ENCODE measurements at places on chromosomes 6 and 20.

DNA sequence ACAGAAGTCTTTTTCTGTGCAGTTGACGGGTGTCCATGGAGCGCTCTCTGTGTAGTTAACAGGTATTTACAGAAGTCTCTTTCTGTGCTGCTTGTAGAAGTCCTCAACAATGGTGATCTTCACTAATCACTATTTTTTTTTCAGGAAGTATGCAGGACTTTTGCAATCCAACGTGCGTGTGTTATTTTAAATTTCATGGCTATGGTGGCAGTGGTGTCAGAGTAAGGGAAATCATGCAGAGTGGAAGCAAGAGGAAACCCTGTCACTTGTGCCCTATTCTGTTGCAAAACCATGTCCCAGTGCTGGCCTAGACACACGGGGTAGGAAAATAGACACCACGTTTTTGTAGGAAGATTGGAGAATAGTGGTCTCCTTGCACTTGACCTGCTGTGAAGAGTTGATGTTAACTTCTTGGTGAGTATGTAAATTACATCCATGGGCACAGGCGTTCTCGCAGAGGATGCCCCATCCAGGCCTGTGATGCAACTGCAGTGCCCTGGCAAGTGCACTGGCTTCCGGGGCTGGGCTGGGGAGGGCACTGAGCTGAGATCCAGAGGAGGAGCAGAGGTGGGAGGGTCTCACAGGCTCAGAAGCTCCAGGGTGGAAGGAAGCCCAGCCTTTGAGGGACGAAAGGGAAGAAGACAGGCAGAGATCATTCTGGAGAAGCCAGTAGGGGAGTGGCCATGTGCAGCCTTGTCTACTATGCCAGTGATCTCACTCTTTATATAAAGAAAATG lies 146.5 kb downstream of the SYCP2 start:
- no peak for DNase-seq

GRCh38 chr6:7726416-7727085 lies 652 bp downstream of the BMP6 start:
- DNase-seq = no peak

DNA sequence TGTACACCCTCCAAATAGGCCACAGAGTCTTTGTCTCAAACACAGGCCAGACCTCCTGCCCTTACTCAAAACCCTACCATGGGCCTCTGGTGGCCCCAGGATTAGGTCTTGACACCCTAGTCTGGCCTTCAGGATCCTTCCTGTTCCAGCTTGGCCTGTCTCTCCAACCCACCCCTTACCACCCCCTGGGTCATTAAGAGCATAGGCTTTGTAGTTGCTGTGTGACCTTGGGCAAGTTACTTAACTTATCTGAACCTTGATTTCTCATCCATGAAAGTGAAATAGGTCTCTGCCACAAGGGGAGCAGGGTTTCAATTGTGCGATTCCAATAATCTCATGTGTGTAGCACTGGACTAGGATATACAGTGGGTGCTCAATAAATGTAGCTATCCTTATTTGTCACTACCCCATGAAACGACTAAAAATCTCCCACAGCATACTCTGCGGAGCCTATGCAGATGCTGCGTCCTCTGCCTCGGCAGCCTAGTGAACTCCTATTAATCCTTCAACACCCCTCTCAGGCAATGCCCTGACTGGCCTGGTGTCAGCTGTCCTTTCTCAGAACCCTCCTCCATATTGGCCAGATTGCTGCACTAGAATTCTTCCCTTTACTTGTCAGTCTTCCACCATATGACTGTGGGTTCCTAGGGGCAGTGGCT lies 39.7 kb upstream of the NOL4L start:
- no peak for DNase-seq

- no peak for DNase-seq
Observed at GRCh38 chr6:12608874-12609273, 107.7 kb upstream of the PHACTR1 start.

- peak; percentile 51 for DNase-seq
Observed at GRCh38 chr6:154479351-154479769, 31.1 kb downstream of the CNKSR3 start.

DNA sequence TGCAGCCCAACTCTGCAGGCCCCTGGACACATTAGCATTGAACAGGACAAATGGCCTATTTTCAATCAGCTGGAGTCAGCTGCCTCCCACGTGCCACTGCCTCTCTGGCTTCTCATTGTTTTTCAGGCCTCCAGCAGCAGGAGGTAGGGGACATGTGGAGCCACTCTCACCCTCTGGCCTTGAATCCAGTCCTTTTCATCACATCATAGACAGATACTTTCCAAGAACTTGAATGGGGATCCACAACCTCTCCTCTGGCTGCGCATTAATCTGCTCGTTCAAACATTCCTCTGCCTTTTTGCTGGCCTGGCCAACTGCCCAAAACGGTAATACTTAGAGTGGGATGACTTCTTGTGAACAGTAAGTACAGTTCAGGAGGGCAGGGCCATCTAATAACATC lies 592.3 kb downstream of the PKHD1 start:
- DNase-seq = no peak

DNA sequence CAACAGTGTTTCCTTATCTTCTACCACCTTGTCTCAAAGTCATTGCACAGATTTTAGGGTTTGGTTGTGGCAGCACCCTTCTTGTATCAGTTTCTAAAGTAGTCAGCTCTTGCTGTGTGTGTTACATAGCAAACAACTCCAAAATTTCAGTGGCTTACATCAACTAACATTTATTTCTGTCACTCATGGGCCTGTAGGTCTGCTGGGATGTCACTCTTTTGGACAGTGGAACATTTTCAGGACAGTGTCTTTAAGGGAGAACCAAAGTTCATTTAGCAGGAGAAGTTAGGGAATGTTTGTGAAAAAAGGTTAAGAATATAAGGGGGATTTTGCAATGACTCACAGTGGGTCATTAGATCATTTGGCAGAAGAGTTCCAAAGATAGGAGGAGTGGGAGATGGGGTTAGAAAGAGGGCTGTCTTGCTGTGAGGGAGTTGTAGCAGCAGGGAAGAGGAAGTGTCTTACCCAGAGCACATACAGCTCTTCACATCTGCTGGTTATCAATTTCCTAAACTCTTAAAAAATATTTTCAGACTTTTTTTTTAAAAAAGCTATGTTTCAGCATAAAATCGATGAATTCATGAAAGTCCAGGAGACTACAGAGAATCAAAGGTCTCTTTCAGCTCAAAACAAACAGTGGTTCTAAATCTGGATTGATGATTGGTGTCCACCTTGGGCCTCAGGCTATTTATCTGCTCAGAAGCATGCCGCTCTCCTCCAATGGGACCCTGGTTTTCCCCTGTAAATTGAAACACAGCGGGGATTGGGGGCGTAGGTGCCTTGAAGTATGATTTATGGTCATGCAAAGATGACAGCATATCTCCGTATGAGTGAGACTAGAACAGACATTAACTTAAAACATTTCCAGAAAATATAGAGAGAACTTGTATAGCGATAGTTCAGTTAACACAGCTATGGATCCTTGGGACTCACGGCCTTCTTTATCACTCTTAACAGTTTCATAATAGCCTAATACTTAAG lies 117.3 kb downstream of the B3GAT2 start:
- no peak for DNase-seq

- DNase-seq = peak; percentile 94
Observed at GRCh38 chr6:35391240-35391968, 49.0 kb downstream of the PPARD start.

Measured in HFFc6 (cell line).